ENCODE measurements at places on chromosomes 6 and 20.

DNA sequence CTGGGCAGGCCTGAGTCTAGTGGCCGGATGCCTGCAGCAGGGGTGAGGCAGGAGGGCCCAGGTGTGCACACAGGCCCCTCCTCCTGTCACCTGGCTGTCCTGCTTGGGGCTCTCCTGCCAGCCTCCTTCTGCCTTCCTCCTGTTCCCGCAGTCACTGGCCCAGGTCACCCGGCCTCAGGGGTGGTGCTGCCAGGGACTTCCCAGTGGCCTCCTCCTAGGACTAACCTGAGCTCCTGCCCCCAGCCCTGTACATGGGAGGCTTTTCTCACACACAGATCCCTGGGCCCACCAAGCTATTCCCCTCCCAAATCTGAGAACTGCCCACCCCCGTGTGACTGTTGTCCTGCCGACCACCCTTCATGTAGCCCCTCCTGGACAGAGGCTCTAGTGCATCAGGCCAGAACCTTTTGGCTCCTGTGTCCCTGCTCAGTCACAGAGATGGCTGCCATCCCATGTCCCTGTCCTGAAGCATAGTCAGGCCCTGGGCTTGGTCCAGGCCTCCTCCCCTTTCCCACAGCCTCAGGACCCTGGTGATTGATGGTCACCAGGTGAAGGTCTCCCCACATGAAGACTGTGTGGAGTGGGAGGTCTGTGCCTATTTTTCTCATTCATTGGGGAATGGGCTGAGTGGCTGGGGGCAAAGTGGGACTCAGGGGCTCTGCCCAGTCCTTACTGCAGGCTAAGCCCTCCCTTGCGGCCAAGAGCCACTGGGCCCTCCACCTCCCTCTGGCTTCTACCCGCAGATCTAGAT is 1.1 kb upstream of the ULBP1 start:
- DNase-seq, result no peak

- no peak for DNase-seq
These were observed 12.0 kb upstream of the TRMT11 start for GRCh38 chr6:125974214-125974866.

- DNase-seq, result no peak
These were observed 128.9 kb downstream of the CLIC5 start for GRCh38 chr6:45886776-45887175.

DNA sequence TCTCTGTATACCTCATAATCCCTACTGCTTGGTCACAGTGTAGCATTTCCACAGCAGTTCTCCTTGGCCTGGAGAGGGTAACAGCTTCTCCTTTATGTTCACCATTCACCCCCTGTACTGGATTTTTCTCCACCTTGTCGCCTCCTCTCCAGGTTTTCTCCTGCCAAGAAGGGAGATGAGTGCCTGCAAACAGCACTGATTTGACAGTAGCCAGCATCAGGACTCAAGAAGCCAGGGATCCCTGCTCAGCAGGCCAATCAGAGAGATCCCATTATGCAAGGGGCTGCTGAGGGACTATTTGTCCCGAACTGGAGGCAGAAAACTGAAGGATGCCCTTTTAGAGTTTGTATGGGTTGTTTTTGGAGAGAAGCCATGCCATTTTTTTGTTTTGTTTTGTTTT is 68.6 kb upstream of the RIPOR2 start:
- DNase-seq, result no peak

DNA sequence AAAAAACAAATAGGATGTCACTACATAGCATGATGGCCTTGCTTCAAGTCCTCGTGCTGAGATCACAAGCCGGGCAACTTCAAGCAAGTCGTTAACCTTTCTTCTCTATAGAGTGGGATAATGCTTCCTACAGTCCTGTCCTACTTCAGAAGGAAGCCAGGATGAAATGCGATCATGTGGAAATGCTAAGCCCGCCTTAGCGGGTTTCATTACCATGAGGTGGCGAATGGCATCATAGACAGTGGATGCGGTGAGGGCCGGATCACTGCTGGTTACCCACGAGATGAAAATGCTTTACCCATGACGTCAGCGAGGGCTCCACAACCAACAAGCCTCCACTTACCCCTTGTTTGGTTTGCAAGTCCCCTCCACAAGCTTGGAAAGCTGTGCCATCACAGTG is 206.4 kb downstream of the TBXT start:
- no peak for DNase-seq

DNA sequence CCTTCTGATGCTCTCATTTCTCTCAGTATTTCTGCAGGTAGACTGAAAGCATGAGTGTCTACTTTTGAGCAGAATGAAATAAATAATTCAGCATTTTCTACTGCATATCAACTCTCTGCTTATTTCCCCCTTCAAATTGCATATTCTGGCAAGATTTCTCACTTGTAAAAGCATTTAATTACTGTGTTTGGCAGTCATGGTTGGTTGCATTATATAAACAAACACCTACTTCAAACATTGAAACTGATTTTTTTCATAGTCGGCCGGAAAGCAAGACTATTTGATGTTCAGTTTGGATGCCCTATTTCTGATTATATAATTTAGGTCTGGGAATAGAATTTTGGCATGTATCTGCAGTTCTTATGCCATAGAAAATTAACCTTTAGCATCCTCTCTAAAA is 73.1 kb downstream of the PLEKHG1 start:
- no peak for DNase-seq

DNA sequence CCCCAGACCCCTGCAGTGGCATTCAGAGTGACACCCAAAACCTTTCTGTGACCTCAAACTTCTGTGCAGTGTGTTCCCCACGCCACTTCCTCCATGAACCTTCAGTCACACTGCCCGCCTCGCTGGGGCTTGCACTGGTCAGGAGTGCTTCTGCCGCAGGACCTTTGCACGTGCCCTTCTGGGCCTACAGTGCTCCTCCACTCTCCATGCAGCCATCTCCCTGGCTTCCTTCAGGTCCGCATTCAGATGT is 27.1 kb downstream of the SYNJ2 start:
- no peak for DNase-seq

- no peak for DNase-seq
These were observed 142.0 kb upstream of the MCHR2 start for GRCh38 chr6:100135977-100136376.

GRCh38 chr6:149566410-149567193 is 427 bp downstream of the GINM1 start:
- peak; percentile 34 for DNase-seq

DNA sequence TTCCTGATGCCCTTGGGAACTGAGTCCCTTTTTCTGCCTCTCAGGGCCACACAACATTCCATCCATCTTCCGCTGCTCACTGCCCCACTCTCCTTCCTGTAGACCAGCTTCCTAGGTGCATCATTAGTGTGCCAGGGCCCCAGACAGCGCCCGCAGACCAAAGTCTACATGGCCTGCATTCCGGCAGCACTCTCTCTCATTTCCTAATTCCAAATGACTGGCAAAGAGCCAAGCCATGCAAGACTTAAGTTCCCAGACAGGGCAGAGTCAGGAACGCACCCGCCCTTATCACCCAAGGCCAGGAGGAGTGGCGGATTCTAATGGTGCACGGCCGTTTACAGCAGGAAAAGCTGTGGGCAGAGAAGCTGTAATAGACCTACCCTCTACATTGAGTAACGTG is 159.8 kb upstream of the ARID1B start:
- no peak for DNase-seq

- DNase-seq, result no peak
These were observed 20.0 kb downstream of the PDYN start for GRCh38 chr20:1973601-1974440.

- DNase-seq, result no peak
These were observed 43.4 kb upstream of the CDYL start for GRCh38 chr6:4732691-4733315.

DNA sequence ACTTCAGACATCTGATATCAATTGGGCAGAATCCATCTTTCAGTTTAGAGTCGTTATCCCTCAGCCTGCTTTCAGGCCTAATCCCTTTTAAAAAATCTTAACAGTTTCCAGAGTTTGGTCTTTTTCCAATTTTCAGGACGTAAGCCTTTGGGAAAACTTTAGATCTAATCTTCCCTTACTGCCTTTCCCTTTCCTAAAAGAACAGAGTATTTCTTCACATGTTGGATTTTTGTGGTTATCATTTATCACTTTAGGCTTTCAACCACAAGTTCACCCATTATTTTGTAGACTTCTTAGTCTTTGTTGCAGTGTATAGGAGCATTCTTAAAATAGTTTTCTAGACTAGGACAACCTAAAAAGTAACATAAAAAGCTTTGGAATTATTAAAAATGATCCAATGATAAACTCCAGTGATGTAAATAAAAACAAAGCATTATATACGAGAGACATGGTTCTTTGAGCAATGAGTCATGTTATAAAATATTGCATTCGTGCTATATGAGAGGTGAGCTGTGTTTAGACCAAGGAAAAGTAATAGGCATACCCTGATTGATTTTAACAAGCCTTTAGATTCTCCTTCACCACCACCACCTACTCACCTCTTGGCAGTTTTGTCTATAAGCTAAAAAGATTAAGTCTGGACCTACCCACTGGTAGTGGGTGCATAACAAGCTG is 90.4 kb upstream of the MCHR2 start:
- no peak for DNase-seq

GRCh38 chr6:123062670-123063069 is 66.6 kb downstream of the CLVS2 start:
- DNase-seq, result no peak

GRCh38 chr6:12082368-12082767 is 70.3 kb downstream of the HIVEP1 start:
- no peak for DNase-seq

DNA sequence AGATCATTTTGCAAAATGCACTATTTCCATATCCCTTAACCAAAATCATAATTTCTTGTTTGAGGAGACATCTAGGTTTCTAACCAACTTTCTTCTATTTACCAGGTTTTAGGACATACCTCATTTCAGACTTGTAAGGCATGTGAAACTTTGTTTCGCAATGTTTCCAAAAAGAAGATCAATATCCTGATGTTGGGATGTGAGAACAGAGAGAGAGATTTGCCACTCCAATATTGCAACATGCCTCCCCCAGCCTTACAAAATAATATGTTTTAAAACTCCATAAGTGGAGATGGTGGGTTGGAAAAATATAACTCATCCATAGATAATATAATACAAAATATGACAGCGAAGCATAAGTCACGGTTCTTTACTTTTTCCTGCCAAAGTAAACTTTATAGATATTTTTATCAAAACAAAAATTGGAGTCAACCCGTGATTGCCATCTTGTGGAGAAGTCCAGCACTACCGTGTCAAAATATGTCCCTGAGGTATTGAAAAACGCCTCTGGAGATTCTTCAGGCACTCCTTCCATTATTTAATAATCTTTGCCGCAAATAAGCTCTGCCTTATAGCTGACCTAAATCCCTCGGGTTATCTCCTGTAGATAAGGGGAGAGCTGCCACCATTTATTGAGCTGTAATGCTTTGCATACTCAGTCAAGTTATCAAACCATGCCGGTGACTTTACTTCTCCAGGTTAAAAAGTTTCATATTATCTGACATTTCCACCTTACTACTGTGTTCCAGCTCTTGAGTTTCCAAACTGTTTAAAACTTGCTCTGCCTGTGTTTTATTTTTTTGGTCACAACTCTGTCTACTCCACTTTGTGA is 534.2 kb downstream of the HACE1 start:
- no peak for DNase-seq

DNA sequence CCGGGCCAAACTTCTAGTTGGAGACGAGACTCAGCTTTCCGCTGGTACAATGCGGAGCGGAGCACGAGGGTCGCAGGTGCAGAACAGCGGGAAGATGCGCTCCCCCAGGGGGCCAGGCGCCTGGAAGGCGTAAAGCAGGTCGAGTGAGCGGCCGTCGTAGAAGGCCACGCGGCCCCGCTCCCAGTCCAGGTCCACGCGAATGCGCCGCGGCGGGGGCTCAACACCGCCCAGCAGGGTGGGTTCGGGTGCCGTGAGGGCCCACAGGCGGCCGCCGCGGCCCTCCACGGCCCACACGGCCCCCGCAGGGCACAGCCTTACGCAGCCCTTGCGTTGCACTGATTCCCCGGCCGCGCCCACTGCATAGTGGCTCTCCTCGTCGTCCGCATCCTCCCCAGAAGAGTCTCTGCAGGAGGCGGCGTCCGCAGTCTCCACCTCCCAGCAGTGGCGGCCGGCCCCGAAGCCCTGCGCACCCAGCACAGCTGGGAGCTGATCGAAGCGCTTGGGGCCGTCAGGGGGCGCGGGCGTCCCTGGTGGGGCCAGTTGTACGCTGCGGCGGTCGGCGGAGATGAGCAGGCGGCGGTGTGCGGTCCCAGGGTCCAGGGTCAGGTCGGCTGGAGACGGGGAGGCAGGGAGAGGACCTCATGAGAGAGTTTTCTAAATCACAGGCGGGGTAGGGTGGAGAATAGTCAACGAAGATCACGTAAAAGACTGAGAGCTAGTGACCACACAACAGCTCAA is 4.3 kb downstream of the PPP1R11 start:
- DNase-seq, result no peak

GRCh38 chr6:153698001-153698400 is 341.0 kb upstream of the OPRM1 start:
- DNase-seq, result no peak

DNA sequence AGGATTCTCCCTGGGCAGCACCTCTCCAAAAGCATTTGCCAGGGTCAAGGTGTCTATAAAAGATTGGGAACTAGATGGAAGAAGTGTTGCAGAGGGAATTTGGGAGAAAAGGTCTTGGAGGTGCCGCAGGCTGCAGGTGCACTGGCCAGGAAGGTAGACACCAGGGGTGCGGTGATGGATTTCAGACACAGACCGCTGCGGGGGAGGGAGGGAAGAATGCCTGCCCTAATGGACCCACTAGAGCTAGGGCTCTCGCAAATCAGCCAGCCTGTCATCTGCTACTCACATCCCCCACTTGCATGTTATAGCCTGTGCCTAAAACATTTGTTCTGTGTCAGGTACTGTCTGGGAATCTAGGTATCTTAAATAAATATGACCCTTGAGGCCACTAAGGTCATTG is 193.6 kb upstream of the SLC24A3 start:
- DNase-seq, result no peak

GRCh38 chr20:43959920-43960227 is 45.2 kb downstream of the TOX2 start:
- DNase-seq, result no peak

DNA sequence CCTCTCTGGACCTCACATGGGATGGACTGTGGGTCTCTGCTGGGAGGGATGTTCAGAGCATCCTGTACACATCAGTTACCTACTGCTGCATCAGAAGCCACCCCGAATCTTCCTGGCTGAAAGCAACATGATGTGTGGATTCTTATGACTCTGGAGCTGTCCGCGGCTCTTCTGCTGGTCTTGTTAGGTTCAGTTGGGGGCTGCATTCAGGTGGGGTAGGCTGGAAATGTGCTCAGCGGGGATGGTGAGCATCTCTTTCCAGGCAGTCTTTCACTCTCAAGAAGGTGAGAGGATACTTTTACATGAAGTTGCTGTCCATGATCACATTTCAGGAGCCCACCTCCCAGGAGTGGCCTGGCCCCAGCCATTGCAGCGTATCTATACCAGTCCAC is 5.2 kb upstream of the CST5 start:
- DNase-seq, result no peak

GRCh38 chr20:55667955-55668354 is 337.4 kb downstream of the CBLN4 start:
- DNase-seq, result no peak

- no peak for DNase-seq
These were observed 46.0 kb downstream of the STX7 start for GRCh38 chr6:132466952-132467351.

- DNase-seq, result no peak
These were observed 298.1 kb upstream of the CDYL start for GRCh38 chr6:4478098-4478497.
